ENCODE measurements at places on chromosomes 7 and 10.

DNA sequence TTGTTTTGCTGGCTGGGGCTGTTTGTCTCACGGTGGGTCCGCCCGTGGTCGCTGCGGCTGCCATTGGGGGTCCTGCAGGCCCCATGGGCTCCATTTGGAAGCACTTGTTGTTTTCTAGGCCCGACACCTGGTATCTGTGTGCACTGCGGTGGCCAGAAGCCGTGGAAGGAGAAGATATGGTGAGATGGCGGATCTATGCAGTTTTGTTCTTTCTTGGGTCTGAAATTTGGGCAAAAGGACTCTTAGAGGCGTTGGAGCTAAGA lies 109.5 kb upstream of the SHH start:
- DNase-seq = no peak

- DNase-seq = no peak
Measured at GRCh38 chr10:88991161-88991898, 732 bp downstream of the FAS start.

GRCh38 chr7:14688208-14688607 lies 214.3 kb downstream of the DGKB start:
- DNase-seq = no peak

- no peak for DNase-seq
Measured at GRCh38 chr7:6630007-6630849, 6.9 kb upstream of the ZNF316 start.

DNA sequence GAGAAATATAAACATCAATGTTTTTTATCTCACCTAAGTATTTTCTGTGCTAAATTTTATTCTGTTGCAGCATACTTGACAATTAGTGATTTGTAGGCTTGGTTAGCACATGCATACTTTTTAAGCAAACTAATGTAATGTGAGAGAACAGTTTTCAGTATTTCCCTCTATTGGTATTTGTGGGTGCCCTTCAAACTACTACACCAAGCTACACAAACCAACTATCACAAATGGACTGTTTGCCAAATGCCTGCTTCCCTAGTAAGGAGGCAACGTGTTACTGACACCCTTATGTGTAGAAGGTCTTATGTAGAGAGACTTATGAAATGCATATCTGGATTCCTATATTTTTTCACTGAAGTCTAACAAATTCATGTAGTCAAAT lies 98.4 kb upstream of the FZD1 start:
- DNase-seq = no peak

- no peak for DNase-seq
Measured at GRCh38 chr10:127720142-127720541, 16.8 kb upstream of the FOXI2 start.
